Mammary microvascular endothelial cell (primary cell): ENCODE measurements at places on chromosomes 16 and 17. TPM values are rescaled to one million over a fixed set of nuclear protein-coding genes. Genes with fewer than 3 reads are reported as not detected.

The ITGAD gene
- total RNA-seq = not detected in 2 replicates

The KRTAP17-1 gene
- total RNA-seq = not detected in 2 replicates

The LAT gene
- 2.4 and 2.7 TPM in 2 replicates for total RNA-seq

The RNF112 gene
- 0.10 TPM in 1 of 2 replicates, not detected in the other for total RNA-seq

The KRT12 gene
- not detected in 2 replicates for total RNA-seq
